HT1080 (cell line): ENCODE measurements at places on chromosomes 3 and 15. TPM values are rescaled to one million over a fixed set of nuclear protein-coding genes. Genes with fewer than 3 reads are reported as not detected.
A peak's percentile ranks its signal among the peaks of the same experiment; 100 is the strongest.

- peak; percentile 67 for DNase-seq
These were observed 410 bp downstream of the LRRC49 start for GRCh38 chr15:70892912-70893560.

GRCh38 chr15:57307527-57308169 lies 68.7 kb upstream of the CGNL1 start:
- no peak for DNase-seq

The CPB1 gene
- total RNA-seq, result not detected in 2 replicates

- DNase-seq, result no peak
These were observed 905.3 kb upstream of the ALCAM start for GRCh38 chr3:104461431-104461830.
